ENCODE measurements at places on chromosomes 1 and 21. TPM values are rescaled to one million over a fixed set of nuclear protein-coding genes. Genes with fewer than 3 reads are reported as not detected.
A peak's percentile ranks its signal among the peaks of the same experiment; 100 is the strongest.

DIO1 gene
- total RNA-seq = not detected

OR2L3 gene
- not detected for total RNA-seq

RCSD1 gene
- total RNA-seq = 44.6 TPM

KCNA2 gene
- 0.88 TPM for total RNA-seq

TAS1R3 gene
- 3.3 TPM for total RNA-seq

PLD5 gene
- not detected for total RNA-seq

LYPLAL1 gene
- total RNA-seq = 10.0 TPM

- no peaks in the 10 kb centered on the region for H3K36me3 ChIP-seq
- no peaks in the 10 kb centered on the region for H3K27me3 ChIP-seq
- H3K4me1 ChIP-seq = no peaks in the 10 kb centered on the region
- H3K4me3 ChIP-seq = no peak overlapping the region
- no peak overlapping the region for H3K27ac ChIP-seq
- no peak for DNase-seq
These were observed 3.3 kb downstream of the SH3BGR start for GRCh38 chr21:39454949-39455668.

- H3K4me1 ChIP-seq = no peaks in the 10 kb centered on the region
- H3K36me3 ChIP-seq = no peaks in the 10 kb centered on the region
- no peak overlapping the region for H3K4me3 ChIP-seq
- no peaks in the 10 kb centered on the region for H3K27me3 ChIP-seq
These were observed 8.3 kb downstream of the TEX35 start for GRCh38 chr1:178521241-178521640.

DNA sequence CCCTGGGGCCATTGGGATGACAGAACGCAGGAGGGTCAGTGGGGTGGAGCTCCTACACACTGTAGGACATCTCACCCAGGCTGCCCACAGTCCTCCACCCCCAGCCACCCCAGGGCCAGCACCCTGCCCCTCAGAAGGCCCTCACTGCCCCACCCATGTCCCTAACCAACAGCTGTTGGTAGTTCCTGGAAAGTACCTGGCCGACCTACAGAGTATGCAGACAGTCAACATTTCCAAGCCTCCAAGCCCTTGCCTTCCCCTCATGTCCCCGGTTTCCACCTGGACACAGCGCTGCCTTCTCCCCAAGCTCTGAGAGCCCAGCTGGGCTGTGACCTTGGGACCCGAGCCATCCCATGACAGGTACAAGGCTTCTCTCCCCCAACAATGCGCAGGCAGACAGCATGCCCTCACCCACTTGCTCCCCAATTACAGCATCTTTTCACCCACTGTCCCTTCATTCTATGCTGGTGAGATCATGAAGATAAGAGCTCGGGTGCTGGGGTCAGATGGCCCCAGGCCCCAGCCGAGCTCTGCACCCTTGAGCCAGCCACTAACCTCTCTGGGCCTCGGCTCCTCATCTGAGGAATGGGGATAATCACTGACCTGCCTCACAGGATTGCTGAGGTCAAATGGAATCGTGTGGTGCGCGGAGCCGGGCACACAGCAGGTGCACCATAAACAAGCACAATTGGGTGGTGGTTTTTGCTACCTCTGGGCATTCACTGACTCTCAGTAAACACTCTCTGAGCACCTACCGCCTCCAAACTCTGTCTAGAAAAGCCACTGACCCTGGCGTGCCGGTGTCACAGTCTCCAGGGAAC lies 11.2 kb downstream of the LAPTM5 start:
- peak overlapping the region; percentile 97 for H3K27ac ChIP-seq
- H3K4me1 ChIP-seq = peaks cover 100% of the 10 kb centered on the region
- H3K27me3 ChIP-seq = no peaks in the 10 kb centered on the region

GRCh38 chr1:96996001-96996400 lies 274.4 kb downstream of the PTBP2 start:
- DNase-seq = no peak
- no peak overlapping the region for H3K27ac ChIP-seq
- no peak overlapping the region for H3K4me3 ChIP-seq
- no peaks in the 10 kb centered on the region for H3K36me3 ChIP-seq
- no peaks in the 10 kb centered on the region for H3K4me1 ChIP-seq

DNA sequence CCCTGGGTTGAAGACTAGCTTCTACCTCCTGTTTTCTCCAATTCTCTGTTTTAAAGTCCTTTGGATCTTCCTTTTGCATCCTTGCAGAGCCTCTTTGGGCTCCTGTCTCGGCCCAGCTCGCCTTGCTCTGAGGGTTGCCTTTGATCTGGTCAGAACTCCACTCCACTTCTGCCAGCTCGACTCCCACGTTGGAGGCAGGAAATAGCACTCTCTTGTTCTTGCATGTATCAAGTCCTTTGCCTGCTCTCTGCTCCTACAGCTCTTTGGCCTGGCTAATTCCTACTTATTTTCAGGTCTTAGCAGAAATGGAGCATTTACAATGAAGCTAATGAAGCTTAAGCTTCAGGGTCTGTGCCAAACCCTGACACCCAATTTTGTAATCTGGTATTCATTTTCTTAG lies 21.1 kb upstream of the B3GALNT2 start:
- no peak overlapping the region for H3K27ac ChIP-seq
- no peaks in the 10 kb centered on the region for H3K36me3 ChIP-seq
- H3K4me3 ChIP-seq = no peak overlapping the region

- no peaks in the 10 kb centered on the region for H3K4me1 ChIP-seq
- no peaks in the 10 kb centered on the region for H3K36me3 ChIP-seq
- no peaks in the 10 kb centered on the region for H3K27me3 ChIP-seq
- no peak for DNase-seq
- H3K4me3 ChIP-seq = no peak overlapping the region
These were observed 55.9 kb upstream of the SAMD13 start for GRCh38 chr1:84245563-84245962.

- H3K27ac ChIP-seq = no peak overlapping the region
- no peaks in the 10 kb centered on the region for H3K27me3 ChIP-seq
- no peaks in the 10 kb centered on the region for H3K36me3 ChIP-seq
- H3K4me1 ChIP-seq = peaks cover 9% of the 10 kb centered on the region
- no peak overlapping the region for H3K4me3 ChIP-seq
- no peak for DNase-seq
These were observed 22.4 kb upstream of the BCAR3 start for GRCh38 chr1:93704052-93704451.

DNA sequence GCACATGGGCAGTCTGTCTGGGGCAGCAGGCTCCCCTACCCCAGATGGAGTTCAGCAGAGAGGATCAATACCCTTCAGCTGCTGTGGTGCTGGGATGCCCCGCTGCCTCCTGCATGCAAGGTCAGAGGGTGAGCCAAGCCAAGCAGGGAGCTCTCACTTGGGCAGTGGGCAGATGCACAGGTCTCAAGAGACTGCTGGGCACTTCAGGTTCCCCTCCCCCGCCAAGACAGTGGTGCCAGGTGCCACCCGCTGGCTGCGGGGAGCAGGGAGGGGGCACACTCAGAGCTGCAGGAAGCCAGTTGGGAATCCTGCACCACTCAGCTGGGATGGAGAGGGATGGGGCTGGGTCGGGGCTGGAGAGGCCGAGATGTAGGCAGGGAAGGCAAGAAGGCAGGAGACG lies 15.8 kb upstream of the EVA1B start:
- H3K4me3 ChIP-seq = no peak overlapping the region
- H3K27ac ChIP-seq = peak overlapping the region; percentile 0
- H3K27me3 ChIP-seq = no peaks in the 10 kb centered on the region
- H3K36me3 ChIP-seq = peaks cover 39% of the 10 kb centered on the region
- H3K4me1 ChIP-seq = peaks cover 26% of the 10 kb centered on the region

DNA sequence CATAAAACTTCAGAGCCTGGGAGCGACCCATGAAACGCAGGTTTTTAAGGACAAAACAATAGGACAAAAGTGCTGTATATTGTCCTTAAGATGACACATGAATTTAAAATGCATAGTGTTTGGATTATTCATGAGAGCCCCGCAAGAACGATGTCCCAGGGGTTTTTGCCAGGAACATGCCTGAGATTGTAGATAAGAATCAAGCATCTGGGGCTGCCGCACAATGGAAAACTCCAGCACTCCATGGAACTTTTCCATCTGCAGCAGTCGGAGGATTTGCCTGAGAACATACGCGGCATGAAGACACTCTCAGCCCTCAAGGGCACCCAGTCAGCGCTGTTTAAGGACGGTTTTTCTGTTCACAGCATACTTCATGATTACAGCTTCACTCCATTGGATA lies 5.3 kb upstream of the ERG start:
- H3K4me3 ChIP-seq = no peak overlapping the region
- no peak for DNase-seq
- H3K27me3 ChIP-seq = peaks cover 13% of the 10 kb centered on the region
- H3K36me3 ChIP-seq = no peaks in the 10 kb centered on the region
- H3K4me1 ChIP-seq = peaks cover 6% of the 10 kb centered on the region

- H3K27ac ChIP-seq = no peak overlapping the region
- H3K4me3 ChIP-seq = no peak overlapping the region
- H3K4me1 ChIP-seq = no peaks in the 10 kb centered on the region
- no peak for DNase-seq
- H3K36me3 ChIP-seq = no peaks in the 10 kb centered on the region
These were observed 8.2 kb upstream of the SH2D1B start for GRCh38 chr1:162420120-162420519.

- no peak overlapping the region for H3K4me3 ChIP-seq
- H3K27ac ChIP-seq = no peak overlapping the region
- H3K27me3 ChIP-seq = no peaks in the 10 kb centered on the region
- peaks cover 25% of the 10 kb centered on the region for H3K4me1 ChIP-seq
- no peak for DNase-seq
These were observed 14.0 kb upstream of the UMODL1 start for GRCh38 chr21:42056996-42057689.

GRCh38 chr1:116725798-116726197 lies 28.4 kb upstream of the CD2 start:
- H3K27me3 ChIP-seq = no peaks in the 10 kb centered on the region
- H3K4me3 ChIP-seq = no peak overlapping the region
- H3K36me3 ChIP-seq = no peaks in the 10 kb centered on the region
- no peak for DNase-seq

DNA sequence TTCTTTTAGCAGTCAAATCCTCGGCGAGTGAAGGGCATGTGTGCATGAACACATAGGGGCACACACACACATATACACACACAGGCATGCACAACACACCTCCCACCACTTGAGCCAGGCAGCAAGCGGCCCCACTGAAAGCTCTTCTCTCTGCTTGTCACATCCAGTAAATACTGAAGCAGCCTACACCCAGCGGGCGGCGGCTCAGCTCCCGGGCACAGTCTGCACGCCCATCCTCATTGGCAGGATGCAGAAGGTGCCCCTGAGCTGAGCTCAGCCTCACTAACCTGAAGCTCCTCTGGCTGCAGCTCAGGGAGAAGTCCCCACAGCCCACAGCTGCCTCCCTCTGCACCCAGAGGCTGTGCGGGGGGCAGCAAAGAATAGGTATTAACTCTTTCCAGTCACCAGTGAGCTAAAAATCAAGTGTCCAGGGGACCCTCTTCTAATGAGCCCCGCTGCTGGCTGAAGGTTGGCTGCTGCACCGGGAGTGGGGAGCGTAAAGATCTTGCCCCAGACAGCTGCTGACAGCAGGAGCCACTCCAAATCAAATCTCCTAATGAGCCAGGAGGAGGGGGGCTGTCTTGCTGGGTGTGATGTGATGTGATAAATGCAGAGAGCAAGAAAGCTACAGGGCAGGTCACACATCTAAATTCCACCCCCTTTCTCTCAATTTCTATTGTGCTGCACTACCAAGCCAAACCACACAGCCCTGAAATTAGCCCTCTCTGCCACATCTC lies 12.5 kb downstream of the RGS8 start:
- no peaks in the 10 kb centered on the region for H3K4me1 ChIP-seq
- no peak for DNase-seq
- no peak overlapping the region for H3K4me3 ChIP-seq
- H3K27ac ChIP-seq = no peak overlapping the region

DNA sequence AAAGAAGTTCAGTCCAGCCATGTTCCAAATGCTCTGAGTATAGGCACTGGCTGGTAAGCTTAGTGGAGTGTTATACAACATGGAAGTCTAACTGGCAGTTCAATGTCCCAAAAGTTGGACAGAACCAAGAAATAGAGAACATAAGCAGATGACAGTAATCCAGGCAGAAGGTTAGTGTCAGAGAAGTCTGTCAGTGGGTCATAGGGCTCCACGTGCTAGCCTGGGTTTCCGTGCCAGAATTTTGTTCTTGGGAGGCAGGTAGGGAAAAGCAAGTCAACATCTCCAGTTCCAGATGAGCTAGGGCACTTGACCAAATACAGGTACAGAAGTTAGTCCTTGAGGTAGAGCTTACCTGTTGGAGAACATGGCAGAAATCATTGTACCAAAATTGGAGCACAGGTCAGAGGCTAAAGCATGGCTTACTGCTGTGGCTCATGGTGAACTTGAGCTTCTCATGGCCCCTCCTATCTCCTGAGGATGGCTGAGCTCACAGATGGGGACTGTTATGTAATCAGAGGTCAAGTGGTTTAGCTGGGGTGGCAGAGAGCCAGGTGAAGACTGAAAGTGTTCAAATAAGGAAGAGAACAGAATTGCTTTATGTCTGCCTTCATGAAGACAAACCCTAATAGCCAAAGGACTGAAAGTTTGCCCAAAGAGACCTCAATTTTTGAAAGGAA lies 170.8 kb downstream of the NFIA start:
- DNase-seq = no peak
- no peaks in the 10 kb centered on the region for H3K27me3 ChIP-seq
- no peak overlapping the region for H3K4me3 ChIP-seq
- H3K36me3 ChIP-seq = no peaks in the 10 kb centered on the region
- peaks cover 4% of the 10 kb centered on the region for H3K4me1 ChIP-seq

- H3K4me1 ChIP-seq = peaks cover 25% of the 10 kb centered on the region
- no peak for DNase-seq
- H3K27ac ChIP-seq = no peak overlapping the region
- H3K4me3 ChIP-seq = no peak overlapping the region
- peaks cover 4% of the 10 kb centered on the region for H3K36me3 ChIP-seq
These were observed 6.6 kb upstream of the RUNX3 start for GRCh38 chr1:24936684-24937083.

GRCh38 chr1:236837897-236838296 lies 42.8 kb downstream of the MTR start:
- peaks cover 84% of the 10 kb centered on the region for H3K36me3 ChIP-seq
- H3K27ac ChIP-seq = no peak overlapping the region
- H3K27me3 ChIP-seq = no peaks in the 10 kb centered on the region
- no peaks in the 10 kb centered on the region for H3K4me1 ChIP-seq

DNA sequence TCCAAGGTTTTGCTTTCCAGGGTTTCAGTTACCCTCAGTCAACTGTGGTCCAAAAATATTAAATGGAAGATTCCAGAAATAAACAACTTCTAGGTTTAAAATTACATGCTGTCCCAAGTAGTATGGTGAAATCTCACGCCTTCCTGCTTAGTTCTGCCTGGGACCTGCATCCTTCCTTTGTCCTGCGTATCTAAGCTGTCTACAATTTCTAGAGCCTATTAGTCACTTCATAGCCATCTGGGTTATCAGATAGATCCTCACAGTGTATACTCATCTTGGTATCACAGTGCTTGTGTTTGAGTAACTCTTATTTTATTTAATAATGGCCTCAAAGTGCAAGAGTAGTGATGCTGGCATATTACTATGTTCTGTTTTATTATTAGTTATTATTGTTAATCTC lies 157.7 kb downstream of the ROR1 start:
- no peak overlapping the region for H3K27ac ChIP-seq
- no peak for DNase-seq
- H3K4me3 ChIP-seq = no peak overlapping the region
- H3K4me1 ChIP-seq = no peaks in the 10 kb centered on the region
- no peaks in the 10 kb centered on the region for H3K27me3 ChIP-seq
